Ureter (tissue), 1 donor: ENCODE measurements at places on chromosomes 1 and 21.

- DNase-seq = no peak
These were observed 152.9 kb downstream of the CLIC6 start for GRCh38 chr21:34821717-34822116.

- DNase-seq = no peak
These were observed 30.3 kb downstream of the TEX35 start for GRCh38 chr1:178543290-178543607.

DNA sequence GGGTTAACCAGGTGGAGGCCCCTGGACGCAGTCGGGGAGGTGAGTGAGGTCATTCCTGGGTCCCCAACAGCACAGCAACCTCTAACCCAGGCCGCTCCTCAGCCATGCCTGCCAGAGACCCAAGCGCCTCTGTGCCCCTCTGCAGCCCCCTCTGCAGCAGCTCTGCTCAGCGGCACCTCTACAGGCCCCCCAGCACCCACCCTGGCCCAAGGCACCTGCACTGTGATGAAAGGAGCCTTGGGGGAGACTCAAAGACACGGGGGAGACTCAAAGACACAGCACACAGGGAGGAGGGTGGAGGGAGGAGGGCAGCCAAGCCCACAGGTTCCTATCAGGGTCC is 19.5 kb downstream of the WDR4 start:
- no peak for DNase-seq

DNA sequence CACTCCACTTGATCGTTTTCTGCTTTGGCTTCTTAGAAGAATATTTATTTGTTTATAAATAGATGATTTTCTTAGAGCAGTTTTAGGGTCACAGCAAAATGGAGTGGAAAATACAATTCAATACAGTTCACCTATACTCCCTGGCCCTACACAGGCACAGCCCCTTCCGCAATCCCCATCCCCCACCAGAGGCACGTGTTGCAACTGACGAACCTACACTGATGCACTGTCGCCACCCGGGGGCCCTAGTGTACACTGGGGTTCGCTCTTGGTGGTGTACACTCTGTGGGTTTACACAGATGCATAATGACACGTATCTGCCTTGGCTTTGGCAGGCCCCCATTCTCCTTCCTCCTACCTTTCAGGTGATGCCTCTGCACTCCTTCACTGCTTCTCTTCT is 8.0 kb downstream of the ECHDC2 start:
- no peak for DNase-seq

DNA sequence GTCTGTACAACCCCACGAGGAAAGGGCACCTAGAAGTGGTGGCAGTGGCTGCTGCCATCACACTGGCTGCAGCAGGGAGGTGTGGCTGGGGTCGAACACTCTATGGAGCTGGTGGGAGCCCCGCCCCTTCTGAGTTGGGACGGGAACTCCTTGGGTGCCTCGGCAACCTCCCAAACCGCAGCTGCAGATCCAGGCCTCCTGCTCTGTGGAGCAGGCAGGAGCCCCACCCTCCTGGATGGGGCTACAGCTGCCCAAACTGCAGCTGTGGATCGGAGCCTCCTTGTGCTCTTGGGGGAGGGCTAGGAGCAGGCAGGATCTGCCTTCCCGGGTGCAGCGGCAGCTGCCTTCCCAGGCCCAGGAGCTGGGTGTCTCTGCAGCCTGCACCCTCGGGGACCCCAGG is 38.9 kb upstream of the TARDBP start:
- DNase-seq = no peak

DNA sequence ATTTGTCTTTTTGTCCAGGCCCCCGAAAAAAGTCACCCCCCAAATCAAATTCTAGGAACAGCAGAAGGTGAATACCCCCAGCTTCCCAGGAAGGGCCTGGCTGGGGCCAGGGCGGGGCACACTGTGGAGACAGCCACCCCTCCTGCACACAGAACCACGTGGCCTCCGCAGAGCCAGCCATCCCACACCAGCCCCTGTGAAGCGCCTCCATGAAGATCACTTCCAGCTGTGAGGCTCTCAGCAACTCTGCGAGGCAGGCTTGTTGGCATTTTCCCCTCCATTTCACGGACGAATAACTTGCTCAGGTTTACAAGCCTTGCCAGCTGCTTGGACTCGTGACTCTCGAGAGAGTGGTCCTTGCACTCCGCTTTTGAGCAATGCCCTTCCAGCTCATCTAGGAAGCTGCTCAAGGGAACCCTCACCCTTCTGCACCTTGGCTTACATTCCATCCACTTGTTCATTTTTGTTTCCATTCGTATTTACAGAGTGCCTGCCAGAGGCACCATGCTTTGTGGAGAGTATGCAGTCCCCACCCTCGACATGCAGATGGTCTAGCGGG is 48.2 kb downstream of the SYT6 start:
- no peak for DNase-seq

GRCh38 chr1:204493145-204493983 is 1.2 kb downstream of the PIK3C2B start:
- DNase-seq = peak; percentile 92
